EL (cell line): ENCODE measurements at places on chromosomes 13 and 19.
A peak's percentile ranks its signal among the peaks of the same experiment; 100 is the strongest.

- DNase-seq: no peak
These were observed 540.8 kb downstream of the OLFM4 start for GRCh38 chr13:53569453-53569852.

- peak; percentile 76 for DNase-seq
These were observed 18.7 kb downstream of the GADD45B start for GRCh38 chr19:2494447-2495129.

DNA sequence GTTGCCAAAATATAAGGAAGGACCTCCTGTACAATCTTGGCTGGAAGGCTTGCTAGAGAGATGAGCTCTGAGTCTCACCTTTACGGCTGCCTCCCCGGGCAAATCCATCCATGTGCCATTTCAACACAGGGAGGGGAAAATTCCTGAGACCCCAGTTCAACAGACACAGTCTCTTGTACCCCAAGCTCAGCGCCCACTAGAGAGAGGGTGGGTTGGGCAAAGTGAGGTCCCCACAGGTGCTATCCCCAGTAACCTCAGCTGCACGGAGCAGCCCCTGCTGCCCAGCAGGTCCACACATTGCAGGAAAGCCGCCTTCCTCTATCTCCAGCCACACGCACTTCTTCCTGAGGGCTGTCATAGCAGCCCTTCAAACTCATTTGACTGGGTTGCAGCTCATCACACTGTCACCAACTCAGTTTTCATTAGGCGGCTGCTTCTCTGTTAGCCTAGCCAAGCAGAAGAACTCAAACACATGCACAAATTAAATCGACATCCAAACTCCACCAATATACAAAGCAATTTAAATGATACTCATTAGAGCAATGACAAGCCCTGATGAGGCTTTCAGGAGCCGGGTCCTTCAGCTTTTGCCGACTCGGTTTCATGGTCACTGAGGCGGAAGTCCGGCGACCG lies 80.4 kb downstream of the TSHZ3 start:
- no peak for DNase-seq

GRCh38 chr19:28504139-28504538 lies 708.8 kb downstream of the UQCRFS1 start:
- no peak for DNase-seq

GRCh38 chr19:3970313-3970807 lies 539 bp downstream of the DAPK3 start:
- DNase-seq: no peak

GRCh38 chr13:20482275-20482761 lies 43.3 kb downstream of the CRYL1 start:
- DNase-seq: no peak

- peak; percentile 76 for DNase-seq
These were observed at the start of gene ETHE1 for GRCh38 chr19:43526884-43527859. Gene ETHE1, minus strand, starts transcription at chr19:43527201. Its CDS starts 24 bp downstream, at chr19:43527177.

DNA sequence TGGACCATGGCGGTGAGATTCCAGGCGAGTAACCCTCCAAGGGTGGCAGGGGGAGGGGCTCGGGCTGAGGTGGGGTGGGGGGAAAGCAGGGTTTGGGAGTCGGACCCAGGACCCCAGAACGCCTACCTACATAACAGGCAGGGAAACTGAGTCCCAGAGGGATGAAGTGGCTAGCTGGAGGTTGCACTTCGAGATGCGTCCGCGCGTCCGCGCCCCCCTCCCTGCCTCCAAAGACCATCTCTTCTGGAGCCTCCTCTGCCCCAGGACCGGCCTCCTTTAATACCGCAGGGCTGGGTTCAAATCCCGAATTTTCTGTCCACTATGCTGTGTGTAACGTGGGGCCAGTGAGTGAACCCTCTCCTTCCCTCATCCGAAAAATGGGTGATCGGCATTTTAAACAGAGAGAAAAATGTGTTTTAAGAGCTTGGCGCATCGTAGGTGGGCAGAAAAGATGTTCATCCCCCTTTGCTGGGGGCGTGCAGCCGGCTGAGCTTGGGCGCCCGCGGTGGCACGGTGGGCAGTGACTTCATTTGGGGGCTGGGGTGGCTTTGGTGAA lies 13.8 kb downstream of the TJP3 start:
- DNase-seq: no peak

DNA sequence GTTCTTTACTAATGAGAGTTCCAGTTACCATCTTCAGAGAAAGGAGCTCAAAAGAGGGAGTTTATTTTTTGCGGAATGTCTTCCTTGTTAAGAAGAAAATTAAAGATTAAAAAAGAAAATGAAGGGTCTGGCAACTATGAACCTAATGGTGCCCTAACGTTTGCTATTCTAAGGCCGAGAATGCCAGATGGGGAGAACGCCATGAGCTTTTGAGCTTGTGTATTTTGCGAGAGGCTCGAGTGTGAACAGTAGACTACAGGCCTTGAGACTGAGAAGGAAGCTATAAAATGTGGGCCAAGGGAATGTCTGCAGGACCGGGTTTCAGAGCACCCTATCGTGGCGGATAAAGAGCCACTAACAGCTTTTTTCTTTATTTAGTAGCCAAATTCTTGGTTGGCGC lies 6.7 kb downstream of the FGF14 start:
- no peak for DNase-seq

- no peak for DNase-seq
These were observed 52.0 kb downstream of the TINCR start for GRCh38 chr19:5515737-5516136.

GRCh38 chr19:3068071-3068470 lies 5.8 kb upstream of the TLE5 start:
- DNase-seq: no peak

DNA sequence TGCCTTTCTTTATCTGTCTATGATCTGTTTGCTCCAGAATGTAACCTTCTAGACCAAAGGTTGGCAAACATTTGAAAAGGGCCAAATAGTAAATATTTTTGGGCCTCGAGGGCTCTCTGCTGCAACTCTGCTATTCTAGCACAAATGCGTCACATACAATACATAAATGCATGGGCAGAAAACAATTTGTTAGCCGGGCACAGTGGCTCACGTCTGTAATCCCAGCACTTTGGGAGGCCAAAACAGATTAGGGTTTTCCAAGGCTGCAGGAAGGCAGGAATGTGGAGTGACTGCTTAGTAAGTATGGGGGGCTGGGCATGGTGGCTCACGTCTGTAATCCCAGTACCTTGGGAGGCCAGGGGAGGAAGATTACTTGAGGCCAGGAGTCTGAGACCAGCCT lies 21.9 kb upstream of the EVI5L start:
- DNase-seq: no peak

- no peak for DNase-seq
These were observed 30.5 kb downstream of the ZNF701 start for GRCh38 chr19:52600639-52601024.

- no peak for DNase-seq
These were observed 48.9 kb upstream of the CLDN10 start for GRCh38 chr13:95503662-95504061.

DNA sequence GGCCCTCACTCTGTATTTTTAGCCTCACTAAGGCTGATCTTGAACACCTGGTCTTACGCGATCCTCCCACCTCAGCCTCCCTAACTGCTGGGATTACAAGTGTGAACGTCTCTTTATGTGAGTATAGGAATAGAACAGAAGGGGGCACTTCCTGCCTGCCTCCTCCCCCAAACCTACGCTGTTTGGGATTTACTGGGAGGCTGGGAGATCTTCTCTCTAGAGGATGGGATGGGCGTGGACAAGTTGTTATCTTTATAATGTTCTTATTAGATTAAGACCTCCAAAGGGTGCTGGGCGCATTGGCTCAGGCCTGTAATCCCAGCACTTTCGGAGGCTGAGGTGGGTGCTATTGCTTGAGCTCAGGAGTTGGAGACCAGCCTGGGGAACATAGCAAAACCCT lies 2.9 kb upstream of the CSNK1G2 start:
- DNase-seq: no peak

GRCh38 chr13:110307767-110308655 lies 927 bp downstream of the COL4A2 start:
- DNase-seq: peak; percentile 69

DNA sequence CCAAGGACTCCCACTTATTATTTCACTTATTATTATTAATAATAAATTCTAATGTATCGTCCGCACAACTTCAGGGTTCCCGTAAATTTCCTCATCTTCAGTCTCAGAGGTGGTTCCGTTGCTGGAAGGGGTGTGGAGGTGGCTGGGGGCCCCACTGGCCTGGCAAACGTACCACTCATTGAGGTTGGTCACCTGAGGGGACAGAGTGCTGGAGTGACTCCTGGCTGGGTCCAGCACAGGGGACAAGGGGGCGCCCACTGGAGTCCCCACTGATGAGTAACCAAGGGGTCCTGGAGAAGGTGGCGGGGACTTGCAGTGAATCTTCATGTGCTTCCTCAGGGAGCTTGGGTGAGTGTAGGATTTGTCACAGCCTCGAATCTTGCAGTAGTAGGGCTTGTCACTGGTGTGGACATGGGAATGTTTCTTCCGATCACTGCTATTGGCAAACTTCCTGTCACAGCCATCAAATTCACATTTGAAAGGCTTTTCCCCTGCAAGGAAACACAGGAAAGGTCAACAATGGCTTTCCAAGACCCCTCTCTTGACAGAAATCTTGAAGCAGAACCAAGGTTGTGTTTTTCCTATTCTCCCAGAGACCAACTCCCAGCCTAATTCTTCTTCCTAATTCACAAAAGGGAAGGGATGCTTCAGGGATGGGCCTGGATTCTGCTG lies 6.1 kb downstream of the ZIC5 start:
- DNase-seq: no peak

DNA sequence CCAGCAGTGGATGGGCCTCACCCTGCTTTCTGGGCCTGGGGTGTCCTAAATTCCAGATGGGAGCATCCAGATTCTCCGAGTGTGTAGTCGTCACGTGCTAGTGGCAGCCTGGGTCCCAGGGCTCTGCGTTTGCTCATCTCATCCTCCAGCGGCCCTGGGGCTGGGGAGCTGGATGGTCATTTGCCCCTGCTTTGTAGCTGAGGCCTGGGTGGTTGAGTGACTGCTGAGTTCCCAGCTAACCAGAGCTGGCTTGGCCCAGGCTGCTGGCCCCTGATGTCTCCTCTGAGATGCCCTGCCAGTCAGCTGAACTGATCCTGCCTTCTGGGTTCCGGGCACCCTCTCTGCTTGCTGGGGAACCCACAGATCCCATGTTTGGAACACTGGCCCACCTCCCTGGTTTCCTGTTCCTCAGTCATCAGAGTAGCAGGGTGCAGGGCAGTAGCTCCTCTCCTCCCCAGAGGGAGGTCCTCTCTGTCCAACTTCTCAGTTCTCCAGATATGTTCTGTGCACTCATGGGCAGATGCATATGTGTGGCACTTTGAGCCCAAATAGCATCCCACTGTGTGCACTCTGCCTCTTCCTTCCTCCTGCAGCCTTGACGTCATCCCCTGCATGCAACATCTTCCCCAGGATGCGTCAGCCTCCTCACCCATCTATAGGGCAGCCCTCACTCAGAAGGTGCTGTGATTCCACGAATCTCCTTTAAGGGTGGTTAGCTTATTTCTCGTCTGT lies 22.4 kb upstream of the CRTC1 start:
- no peak for DNase-seq

DNA sequence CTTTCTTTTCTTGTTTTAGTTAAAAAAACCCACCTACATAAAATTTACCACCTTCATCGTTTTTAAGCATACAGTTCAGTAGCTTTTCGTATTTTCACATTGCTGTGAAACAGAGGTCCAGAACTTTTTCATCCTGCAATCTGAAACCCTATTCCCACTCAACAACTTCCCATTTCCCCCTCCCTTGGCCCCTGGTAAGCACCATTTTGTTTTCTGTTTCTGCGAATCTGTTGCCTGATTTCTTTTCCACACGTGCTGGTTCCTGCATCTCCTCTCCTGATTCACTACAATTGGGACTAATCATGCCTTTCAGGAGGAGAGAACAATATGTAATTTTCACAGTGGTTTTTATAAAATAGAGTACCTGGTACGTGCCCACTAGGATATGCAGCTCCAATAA lies 149.2 kb upstream of the RNF113B start:
- no peak for DNase-seq

DNA sequence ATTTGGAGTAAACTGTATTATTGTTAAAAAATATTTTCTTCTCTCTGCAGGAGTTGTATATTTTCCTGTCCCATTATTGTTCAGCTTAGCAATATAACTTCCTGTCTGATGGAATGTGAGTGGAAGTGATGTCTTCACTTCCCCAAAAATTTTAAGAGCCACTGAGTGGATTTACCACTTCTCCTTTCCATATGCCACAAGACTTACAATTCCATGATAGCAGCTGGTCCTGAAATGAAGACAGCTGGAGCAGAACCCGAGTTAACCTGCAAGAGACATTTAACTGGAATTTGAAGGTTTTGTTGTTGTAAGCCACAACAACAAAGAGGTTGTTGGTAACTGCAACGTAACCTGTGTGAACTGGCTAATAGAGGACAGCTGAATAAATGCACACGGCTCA lies 23.4 kb upstream of the TBC1D4 start:
- DNase-seq: no peak

DNA sequence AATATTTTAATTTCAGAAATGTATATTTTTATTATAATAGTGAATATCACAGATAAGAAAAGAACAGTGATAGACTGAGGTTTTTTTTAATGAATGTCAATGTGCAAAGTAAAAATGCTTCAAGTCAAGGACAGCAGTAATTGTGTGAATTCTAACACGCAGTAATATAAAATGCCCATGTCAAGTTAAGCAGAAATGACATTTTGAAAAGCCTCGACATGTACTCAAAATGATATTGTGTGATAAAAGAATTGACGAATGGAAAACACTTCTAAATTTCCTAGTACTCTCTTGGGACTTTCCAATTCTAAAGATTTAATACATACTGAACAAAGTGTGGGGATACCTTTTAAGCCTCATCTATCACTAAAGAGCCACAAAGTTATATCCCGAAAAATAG lies 172.6 kb downstream of the SLITRK6 start:
- no peak for DNase-seq

DNA sequence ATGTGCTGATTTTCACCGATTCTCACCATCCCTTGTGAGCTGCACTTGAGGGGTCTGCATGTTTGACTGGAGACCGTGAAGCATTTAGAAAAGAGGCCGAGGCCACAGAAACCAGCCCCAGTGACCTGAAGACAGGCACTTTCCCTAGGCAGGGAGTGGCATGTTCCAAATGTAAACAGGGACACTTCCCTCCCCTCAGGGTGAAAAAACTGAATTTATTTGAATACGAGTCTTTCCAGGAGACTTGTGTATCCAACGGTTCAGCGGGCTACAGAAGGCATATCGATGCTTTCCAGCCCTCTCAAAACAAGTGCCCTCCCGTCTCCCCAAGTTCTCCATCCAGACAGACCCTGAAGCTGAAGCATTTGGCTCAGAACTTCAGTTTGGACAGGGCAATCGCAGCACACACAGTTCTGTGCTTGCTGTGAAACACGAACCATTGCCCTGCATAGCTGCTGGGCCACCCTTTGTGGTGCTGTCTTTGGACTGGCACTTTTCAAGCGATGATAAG lies 106.1 kb downstream of the ZIC5 start:
- DNase-seq: no peak

- no peak for DNase-seq
These were observed 89.7 kb downstream of the DCT start for GRCh38 chr13:94389604-94390351.

GRCh38 chr13:59061621-59062020 lies 1102.1 kb downstream of the DIAPH3 start:
- no peak for DNase-seq
